ENCODE measurements at places on chromosomes 6 and 20. TPM values are rescaled to one million over a fixed set of nuclear protein-coding genes. Genes with fewer than 3 reads are reported as not detected.

The CLDN20 gene
- not detected for total RNA-seq

- no peaks in the 10 kb centered on the region for H3K36me3 ChIP-seq
- peak; percentile 73 for DNase-seq
- H3K4me1 ChIP-seq: peaks cover 14% of the 10 kb centered on the region
- no peak overlapping the region for H3K27ac ChIP-seq
- H3K27me3 ChIP-seq: no peaks in the 10 kb centered on the region
- peak overlapping the region; percentile 68 for H3K4me3 ChIP-seq
Measured at GRCh38 chr6:28865401-28866204, 58.2 kb downstream of the TRIM27 start.

GRCh38 chr6:43886067-43886461, 116.1 kb downstream of the VEGFA start:
- H3K4me3 ChIP-seq: no peak overlapping the region
- no peak overlapping the region for H3K27ac ChIP-seq
- no peak for DNase-seq
- no peaks in the 10 kb centered on the region for H3K36me3 ChIP-seq
- H3K27me3 ChIP-seq: no peaks in the 10 kb centered on the region

DNA sequence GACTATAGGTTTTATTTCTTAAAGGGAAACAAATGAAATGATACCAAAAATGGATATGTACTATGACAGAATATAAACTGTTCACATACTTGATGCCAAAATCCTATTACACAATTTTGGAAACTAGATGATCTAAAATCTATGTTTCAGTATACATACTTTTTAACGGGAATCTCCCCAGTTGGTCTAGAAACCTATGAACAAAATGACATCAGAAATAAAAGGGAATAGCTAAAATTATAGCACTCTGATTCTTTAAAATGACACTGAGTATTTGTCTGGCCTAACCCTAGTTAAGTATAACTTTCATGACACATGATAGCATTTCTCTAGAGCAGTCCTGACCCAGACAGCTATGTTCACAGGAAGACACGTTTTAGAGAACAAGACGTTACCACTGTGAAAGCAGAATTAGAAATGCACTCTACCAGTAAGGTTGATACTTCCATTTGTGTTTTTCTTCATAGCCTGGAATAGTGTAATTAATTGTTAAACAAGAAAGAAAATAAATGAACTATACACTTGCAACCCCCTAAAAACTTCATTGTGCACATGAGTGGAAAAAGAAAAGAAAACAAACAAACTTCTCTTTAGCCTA, 3.3 kb downstream of the OSER1 start:
- H3K27me3 ChIP-seq: no peaks in the 10 kb centered on the region
- peaks cover 38% of the 10 kb centered on the region for H3K4me1 ChIP-seq
- peak overlapping the region; percentile 99 for H3K27ac ChIP-seq
- H3K36me3 ChIP-seq: peaks cover 36% of the 10 kb centered on the region

DNA sequence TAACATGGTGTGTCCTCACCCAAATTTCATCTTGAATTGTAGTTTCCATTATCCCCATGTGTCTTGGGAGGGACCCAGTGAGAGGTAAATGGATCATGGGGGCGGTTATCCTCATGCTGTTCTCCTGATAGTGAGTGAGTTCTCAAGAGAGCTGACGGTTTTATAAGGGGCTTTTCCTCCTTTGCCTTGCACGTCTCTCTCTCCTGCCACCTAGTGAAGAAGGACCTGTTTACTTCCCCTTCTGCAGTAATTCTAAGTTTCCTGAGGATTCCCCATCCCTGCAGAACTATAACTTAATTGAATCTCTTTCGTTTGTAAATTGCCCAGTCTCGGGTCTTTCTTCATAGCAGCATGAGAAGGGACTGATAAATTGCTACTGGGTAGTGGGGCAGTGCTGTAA, 789.3 kb downstream of the FRK start:
- no peaks in the 10 kb centered on the region for H3K27me3 ChIP-seq
- no peak overlapping the region for H3K4me3 ChIP-seq

GRCh38 chr6:169782966-169783365, 31.5 kb downstream of the ERMARD start:
- peaks cover 7% of the 10 kb centered on the region for H3K36me3 ChIP-seq
- H3K27me3 ChIP-seq: no peaks in the 10 kb centered on the region
- H3K4me3 ChIP-seq: no peak overlapping the region

- H3K4me3 ChIP-seq: no peak overlapping the region
- no peak overlapping the region for H3K27ac ChIP-seq
- H3K4me1 ChIP-seq: no peaks in the 10 kb centered on the region
- H3K36me3 ChIP-seq: no peaks in the 10 kb centered on the region
Measured at GRCh38 chr20:221258-221830, 5.7 kb upstream of the DEFB129 start.

- no peak overlapping the region for H3K27ac ChIP-seq
- H3K27me3 ChIP-seq: peaks cover 4% of the 10 kb centered on the region
- no peak overlapping the region for H3K4me3 ChIP-seq
Measured at GRCh38 chr20:51010932-51011331, 12.0 kb downstream of the KCNG1 start.

DNA sequence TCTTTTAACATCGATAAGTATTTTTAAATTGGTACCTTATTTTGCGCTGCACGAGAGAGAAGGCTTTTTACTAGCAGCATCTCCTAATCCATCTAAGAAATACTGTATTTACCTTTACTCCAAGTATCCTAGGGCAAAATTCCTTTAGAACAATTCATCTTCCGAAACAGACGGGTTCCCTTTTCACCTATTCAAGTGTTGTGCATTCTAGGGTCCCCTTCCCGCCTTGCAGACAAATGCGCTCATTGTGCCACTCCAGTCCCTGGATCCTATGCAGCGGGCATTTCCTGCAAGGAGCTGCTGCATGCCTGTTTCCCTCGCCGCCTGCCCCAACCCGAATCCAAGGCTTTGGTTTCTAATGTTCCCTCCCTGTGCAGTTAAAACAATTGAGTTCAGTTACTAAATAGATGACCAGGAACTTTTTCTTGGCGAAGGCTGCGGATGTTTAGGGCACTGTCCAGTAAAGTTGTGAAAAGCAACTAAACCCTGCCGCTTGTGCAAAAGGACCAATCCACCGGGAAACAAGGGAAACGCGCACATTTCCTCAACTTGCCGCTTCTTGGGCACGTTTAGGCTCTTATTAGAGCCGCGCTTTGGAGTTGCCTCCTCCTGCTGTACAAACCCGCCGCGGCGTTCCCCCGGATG, 556 bp upstream of the SCAF8 start:
- H3K27ac ChIP-seq: peak overlapping the region; percentile 96
- peaks cover 28% of the 10 kb centered on the region for H3K4me1 ChIP-seq
- no peaks in the 10 kb centered on the region for H3K27me3 ChIP-seq
- no peak for DNase-seq
- peak overlapping the region; percentile 90 for H3K4me3 ChIP-seq

The FLOT1 gene
- total RNA-seq: 75.7 TPM

The KCTD20 gene
- total RNA-seq: 44.3 TPM

DNA sequence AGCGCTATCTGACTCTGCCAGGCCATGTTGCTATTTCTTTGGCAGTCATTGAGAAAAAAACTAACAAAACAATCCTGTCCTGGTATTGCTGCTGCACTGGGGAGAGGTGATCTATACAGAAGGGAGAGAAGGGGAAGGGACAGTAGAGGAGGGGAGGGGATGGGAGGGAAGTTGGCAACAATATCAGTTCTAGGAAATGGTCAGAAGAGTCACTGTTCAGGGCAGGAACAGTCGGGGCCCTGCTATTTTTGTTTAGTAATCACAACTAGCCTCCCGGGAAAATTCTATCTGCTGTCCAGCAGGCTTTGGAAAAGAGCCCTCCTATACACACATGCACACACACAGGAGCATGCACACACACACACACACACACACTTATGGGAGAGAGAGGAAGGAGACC, 142.3 kb upstream of the CARMIL1 start:
- no peaks in the 10 kb centered on the region for H3K36me3 ChIP-seq
- no peaks in the 10 kb centered on the region for H3K27me3 ChIP-seq
- H3K4me3 ChIP-seq: peak overlapping the region; percentile 72
- H3K27ac ChIP-seq: peak overlapping the region; percentile 87
- peak; percentile 20 for DNase-seq

The CEP85L gene
- total RNA-seq: 32.1 TPM

DNA sequence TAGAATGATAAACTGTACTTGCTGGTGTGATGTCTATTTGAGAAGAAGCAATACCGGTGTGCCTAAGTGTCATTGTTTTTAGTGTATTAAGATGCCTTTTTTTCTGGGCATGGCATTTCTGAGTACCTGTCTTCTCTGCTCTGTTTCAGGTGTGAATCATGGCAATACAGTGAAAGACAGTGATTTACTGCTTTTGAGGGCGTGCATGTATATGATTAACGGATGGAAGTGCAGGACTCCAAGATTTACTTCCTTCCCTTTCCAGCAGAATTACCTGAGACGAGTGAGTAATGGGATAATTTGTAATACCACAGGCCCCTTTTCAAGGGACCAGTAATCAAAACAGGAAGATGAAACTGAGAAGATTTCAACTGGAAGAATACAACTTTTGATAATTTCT, 315.8 kb downstream of the SOX4 start:
- no peak overlapping the region for H3K4me3 ChIP-seq
- no peaks in the 10 kb centered on the region for H3K27me3 ChIP-seq
- H3K4me1 ChIP-seq: no peaks in the 10 kb centered on the region
- H3K36me3 ChIP-seq: no peaks in the 10 kb centered on the region
- DNase-seq: no peak

DNA sequence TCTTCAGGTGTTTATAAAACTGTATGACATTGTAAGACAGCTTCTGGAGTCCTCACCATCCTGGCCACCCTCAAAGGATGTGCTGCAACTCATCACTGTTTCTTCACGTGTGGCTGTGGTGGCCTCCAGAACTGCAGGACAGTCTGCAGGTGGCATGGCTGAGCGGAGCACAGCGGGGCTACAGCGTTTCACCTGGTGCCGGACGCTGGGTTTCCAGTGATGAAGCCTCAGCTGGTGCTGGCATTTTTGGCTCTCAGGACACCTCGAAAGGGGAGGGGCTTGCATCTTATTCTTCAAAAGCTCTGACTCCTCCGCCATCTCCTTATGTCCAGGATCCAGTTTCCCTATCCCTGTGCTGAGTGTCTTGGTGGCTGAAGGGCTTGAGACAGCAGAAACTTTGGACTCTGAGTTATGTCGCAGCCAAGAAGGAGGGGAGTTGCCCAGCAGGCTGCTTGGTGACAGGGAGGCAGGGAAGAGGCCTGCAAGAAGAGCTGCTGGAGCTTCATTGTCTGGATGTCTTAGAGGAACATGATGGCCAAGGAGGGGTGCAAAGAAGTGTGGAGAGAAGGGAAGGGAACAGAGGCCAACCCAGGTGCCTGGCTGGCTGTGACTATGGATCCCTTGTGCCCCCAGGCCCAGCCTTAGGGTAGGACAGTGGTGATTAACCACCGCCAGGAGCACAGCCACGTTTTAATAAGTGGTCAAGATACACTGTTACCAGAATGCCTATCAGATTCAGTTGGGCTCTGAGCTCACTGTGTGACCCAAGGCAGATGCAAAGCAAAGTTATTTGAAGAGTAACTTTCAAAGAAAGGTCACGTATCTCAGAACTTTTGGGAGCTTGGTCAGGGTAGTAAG, 58.7 kb downstream of the GTF2H5 start:
- H3K27ac ChIP-seq: no peak overlapping the region
- H3K4me1 ChIP-seq: peaks cover 8% of the 10 kb centered on the region
- no peak for DNase-seq
- H3K27me3 ChIP-seq: no peaks in the 10 kb centered on the region
- no peak overlapping the region for H3K4me3 ChIP-seq

GRCh38 chr6:138600726-138601125, 101.4 kb upstream of the NHSL1 start:
- no peak for DNase-seq
- H3K4me3 ChIP-seq: no peak overlapping the region
- no peaks in the 10 kb centered on the region for H3K27me3 ChIP-seq
- H3K27ac ChIP-seq: no peak overlapping the region
- H3K36me3 ChIP-seq: no peaks in the 10 kb centered on the region

The SNX5 gene
- 119 TPM for total RNA-seq

DNA sequence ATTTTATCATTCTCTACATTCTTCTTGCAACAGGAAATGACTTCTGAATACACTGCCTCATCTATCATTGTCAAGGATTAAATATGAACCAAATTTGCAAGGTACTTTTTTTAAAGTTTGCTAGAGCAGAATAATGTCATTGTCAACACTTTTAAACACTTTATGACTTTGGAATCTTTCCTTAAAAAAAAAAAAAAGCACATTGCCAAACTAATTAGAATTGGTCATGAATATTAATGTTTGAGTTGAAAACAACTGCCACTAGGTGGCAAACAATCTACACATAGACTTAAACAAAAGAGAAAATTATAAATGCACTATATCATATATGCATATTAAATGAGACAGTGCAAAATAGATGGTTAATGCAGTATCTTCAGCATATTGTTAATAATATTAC, 32.5 kb upstream of the TMEM244 start:
- H3K27ac ChIP-seq: no peak overlapping the region
- H3K4me3 ChIP-seq: no peak overlapping the region
- peaks cover 4% of the 10 kb centered on the region for H3K4me1 ChIP-seq
- no peaks in the 10 kb centered on the region for H3K27me3 ChIP-seq

The BTBD3 gene
- total RNA-seq: 0.92 TPM

The TBXT gene
- not detected for total RNA-seq

- no peak for DNase-seq
- H3K4me3 ChIP-seq: peak overlapping the region; percentile 80
- H3K4me1 ChIP-seq: peaks cover 13% of the 10 kb centered on the region
- H3K27ac ChIP-seq: peak overlapping the region; percentile 59
- H3K36me3 ChIP-seq: no peaks in the 10 kb centered on the region
- no peaks in the 10 kb centered on the region for H3K27me3 ChIP-seq
Measured at GRCh38 chr6:131136021-131136786, 937 bp downstream of the AKAP7 start.

- H3K27ac ChIP-seq: no peak overlapping the region
- no peak for DNase-seq
- H3K27me3 ChIP-seq: peaks cover 8% of the 10 kb centered on the region
- H3K4me3 ChIP-seq: no peak overlapping the region
- no peaks in the 10 kb centered on the region for H3K4me1 ChIP-seq
- H3K36me3 ChIP-seq: no peaks in the 10 kb centered on the region
Measured at GRCh38 chr20:46895906-46896242, 1.2 kb downstream of the EYA2 start.

The SGK2 gene
- total RNA-seq: 1.7 TPM

DNA sequence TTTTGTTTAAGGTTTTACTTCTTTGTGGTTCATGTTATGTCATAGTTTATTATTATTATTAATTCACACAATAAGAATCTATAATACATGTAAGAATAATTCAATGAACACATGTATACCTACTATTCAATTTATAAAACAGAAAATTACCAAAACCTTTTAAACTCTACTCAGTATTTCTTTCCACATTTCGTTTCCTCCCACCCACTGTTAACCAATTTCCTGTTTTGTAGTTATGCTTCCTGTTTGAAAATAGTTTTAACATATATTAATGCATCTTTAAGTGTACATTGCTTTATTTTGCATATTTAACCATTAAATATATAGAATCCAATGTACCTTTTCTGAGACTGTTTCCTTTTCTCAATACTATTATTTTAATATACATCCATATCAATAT, 397.9 kb upstream of the SPTLC3 start:
- H3K27ac ChIP-seq: no peak overlapping the region
- H3K27me3 ChIP-seq: no peaks in the 10 kb centered on the region
- H3K4me1 ChIP-seq: no peaks in the 10 kb centered on the region
- no peak for DNase-seq
- H3K4me3 ChIP-seq: no peak overlapping the region
- H3K36me3 ChIP-seq: no peaks in the 10 kb centered on the region

Measured in B cell (primary cell).